ENCODE measurements at places on chromosomes 3 and 15.

DNA sequence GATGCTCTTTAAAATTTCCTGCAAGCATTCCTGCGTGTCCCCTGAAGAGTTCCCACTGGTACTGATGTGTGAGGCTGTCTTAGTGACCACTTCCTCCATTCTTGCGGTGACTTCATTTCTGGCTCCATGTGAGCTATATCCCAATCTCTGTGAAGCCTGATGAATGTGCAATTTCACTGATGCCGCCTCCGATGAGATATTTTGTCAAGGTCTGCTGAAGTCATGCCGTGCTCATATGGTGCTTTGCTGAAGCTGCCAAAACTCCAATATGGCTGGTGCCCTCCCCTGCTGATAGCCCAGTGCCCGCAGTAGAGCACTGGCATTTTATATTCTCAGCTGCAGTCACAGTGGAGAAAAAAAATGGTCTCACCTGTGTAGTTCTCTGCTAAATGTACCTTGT lies 271.5 kb downstream of the EFHB start:
- no peak for DNase-seq

GRCh38 chr15:74391582-74392450 lies 24.4 kb upstream of the CYP11A1 start:
- DNase-seq: no peak

DNA sequence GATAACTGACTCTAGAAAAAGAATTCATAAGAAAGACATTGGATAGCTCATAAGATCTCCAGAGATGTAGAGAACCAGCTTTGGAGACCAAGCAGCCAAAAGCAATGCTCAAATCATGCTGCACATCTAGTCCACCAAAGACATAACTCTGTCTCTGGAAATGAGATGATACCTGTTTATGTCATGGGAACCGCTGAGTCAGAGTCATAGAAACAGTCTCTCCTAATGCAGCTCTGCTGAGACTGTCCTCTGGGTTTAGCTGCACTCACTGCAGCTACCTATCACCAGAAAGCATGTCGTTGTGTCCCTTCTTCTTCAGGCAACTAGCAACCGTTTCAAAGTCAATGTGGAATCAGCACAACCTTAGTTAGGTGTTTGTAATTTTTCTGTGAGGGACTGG lies 218.5 kb upstream of the ROBO1 start:
- DNase-seq: no peak

GRCh38 chr15:33226559-33227181 lies 32.2 kb upstream of the FMN1 start:
- DNase-seq: peak; percentile 28

DNA sequence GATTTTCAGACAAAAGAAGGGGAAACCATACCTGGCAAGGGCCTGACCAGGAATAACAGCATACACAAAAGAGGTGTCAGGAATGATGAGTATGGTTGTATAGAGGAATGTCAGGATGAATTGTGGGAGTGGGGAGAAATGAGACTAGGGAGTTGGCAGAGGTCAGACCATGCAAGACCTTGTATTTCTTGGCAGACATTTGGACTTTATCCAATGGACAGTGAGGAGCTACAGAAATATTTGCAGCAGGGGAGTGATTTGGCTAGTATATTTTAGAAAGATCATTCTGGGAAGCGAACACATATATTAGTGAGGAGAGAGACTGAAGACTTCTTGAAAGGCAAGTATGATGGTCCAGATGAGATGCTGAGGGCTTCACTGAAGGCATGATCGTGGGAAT lies 25.4 kb upstream of the ALPK3 start:
- no peak for DNase-seq

GRCh38 chr3:73403444-73403843 lies 221.3 kb downstream of the PDZRN3 start:
- DNase-seq: no peak

All from fibroblast of skin of right quadriceps (primary cell).